ENCODE measurements at places on chromosomes 12 and 14. TPM values are rescaled to one million over a fixed set of nuclear protein-coding genes. Genes with fewer than 3 reads are reported as not detected.
A peak's percentile ranks its signal among the peaks of the same experiment; 100 is the strongest.

The KLHL33 gene
- polyA plus RNA-seq: not detected

The FGF23 gene
- not detected for polyA plus RNA-seq

The NIN gene
- polyA plus RNA-seq: 8.5 TPM

The CLEC7A gene
- polyA plus RNA-seq: 0.46 TPM

The CLEC6A gene
- polyA plus RNA-seq: not detected

The JPH4 gene
- not detected for polyA plus RNA-seq

The CPNE8 gene
- 1.2 TPM for polyA plus RNA-seq

The DHRS2 gene
- polyA plus RNA-seq: not detected

The AMDHD1 gene
- polyA plus RNA-seq: 0.29 TPM

The CYP46A1 gene
- not detected for polyA plus RNA-seq

The MYH6 gene
- not detected for polyA plus RNA-seq

The SLC2A14 gene
- polyA plus RNA-seq: not detected

The STAC3 gene
- polyA plus RNA-seq: 0.61 TPM

The CLEC9A gene
- polyA plus RNA-seq: not detected

DNA sequence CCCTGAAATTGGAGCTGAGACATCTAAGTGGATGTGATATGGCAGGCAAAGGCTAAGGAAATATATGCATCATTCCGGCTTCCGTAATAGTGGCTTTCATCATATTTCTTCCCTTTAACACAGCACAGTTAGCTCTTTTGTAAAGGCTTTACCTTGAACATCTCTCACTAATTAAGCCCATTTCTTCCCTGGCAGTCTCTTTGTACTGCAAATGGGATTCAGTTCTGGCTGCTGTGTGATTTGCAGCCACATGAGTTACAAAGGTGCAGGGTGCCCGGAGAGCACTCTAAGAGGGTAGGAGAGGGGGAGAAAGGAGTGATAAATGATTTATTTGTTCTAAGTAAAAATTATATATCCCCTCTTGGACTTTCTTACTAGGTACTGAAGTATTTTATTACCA, 232.1 kb upstream of the CCDC196 start:
- DNase-seq: no peak

- no peak for DNase-seq
These were observed 196.2 kb upstream of the FOXG1 start for GRCh38 chr14:28570391-28570790.

DNA sequence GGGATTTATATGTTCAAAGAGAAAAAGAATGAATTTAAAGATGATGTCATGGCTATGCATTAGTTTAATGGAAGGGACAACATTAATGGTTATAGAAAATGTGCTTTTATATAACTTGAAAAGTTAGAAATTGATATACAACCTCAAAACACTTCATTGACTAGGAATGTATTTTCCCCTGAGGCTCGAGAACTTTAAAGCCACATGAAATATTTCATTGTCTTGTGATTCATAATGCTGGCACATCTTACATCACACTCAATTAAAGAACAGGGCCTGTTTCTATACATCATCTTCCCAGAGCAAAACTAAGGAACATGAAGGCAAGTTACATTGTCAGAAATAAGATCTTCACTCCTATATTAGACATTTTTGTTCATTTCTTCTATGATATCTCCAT, 35.2 kb upstream of the PAWR start:
- DNase-seq: no peak

- no peak for DNase-seq
These were observed 700 bp downstream of the CNIH1 start for GRCh38 chr14:54440476-54440872.

GRCh38 chr12:131035245-131035681, 81.6 kb downstream of the ADGRD1 start:
- no peak for DNase-seq

- no peak for DNase-seq
These were observed 24.5 kb upstream of the TSPAN11 start for GRCh38 chr12:30902001-30902400.

GRCh38 chr14:27392153-27392552, 794.3 kb upstream of the NOVA1 start:
- DNase-seq: no peak

- no peak for DNase-seq
These were observed 20.9 kb downstream of the SLCO1C1 start for GRCh38 chr12:20716037-20716436.

GRCh38 chr12:27623645-27624044, 72.6 kb upstream of the REP15 start:
- DNase-seq: no peak

- peak; percentile 97 for DNase-seq
These were observed at the start of gene PRR13 for GRCh38 chr12:53441040-53441833. TSS of gene PRR13 (plus strand) at chr12:53441734. CDS start at chr12:53442715, 981 bp downstream.

GRCh38 chr12:129401572-129401971, 502.3 kb downstream of the TMEM132D start:
- DNase-seq: no peak

DNA sequence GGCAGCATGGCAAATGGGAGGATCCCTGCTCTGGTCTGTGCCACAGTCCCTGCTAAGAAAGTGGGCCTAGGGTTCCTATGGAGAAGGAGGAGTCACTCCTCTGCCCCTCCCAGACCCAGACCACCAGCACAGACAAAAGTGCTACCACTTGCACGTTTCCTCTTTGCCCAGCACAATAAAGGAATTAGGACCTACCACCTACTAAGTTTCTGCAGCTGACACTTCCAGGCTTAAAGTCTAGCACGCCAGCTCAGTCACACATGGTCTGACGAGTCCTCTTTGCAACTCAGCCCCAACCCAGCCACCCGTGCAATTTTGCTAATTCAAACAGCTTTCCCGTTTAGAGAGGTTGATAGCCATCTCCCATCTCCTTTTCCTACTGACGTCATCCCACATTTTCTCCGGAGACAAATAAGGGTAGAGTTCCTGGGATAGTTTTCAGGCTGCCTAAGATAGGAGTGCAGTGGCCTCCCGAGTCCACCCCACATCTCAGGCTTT, 66.2 kb upstream of the PTGR2 start:
- DNase-seq: no peak

- no peak for DNase-seq
These were observed 56.4 kb downstream of the VCPKMT start for GRCh38 chr14:50059763-50060616.

DNA sequence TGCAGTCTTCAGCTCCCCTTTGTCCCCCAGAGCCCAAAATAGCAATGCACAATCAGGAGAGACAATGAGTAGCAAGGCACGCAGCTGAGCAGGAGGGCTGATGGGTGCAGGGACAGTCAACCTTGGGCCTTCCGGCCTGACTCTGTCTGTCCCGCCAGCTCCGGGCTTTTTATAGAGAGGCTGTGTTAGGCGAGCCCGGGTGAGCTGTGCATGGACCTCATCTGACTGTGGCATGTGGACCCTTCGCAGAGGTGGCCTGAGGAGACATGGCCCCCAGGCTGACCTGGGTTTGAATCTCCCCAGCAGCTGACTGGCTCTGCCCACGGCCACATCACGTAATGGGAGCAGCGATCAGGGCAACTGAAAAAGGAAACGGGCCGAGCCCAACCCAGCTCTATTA, 177.9 kb downstream of the TSPAN9 start:
- no peak for DNase-seq

DNA sequence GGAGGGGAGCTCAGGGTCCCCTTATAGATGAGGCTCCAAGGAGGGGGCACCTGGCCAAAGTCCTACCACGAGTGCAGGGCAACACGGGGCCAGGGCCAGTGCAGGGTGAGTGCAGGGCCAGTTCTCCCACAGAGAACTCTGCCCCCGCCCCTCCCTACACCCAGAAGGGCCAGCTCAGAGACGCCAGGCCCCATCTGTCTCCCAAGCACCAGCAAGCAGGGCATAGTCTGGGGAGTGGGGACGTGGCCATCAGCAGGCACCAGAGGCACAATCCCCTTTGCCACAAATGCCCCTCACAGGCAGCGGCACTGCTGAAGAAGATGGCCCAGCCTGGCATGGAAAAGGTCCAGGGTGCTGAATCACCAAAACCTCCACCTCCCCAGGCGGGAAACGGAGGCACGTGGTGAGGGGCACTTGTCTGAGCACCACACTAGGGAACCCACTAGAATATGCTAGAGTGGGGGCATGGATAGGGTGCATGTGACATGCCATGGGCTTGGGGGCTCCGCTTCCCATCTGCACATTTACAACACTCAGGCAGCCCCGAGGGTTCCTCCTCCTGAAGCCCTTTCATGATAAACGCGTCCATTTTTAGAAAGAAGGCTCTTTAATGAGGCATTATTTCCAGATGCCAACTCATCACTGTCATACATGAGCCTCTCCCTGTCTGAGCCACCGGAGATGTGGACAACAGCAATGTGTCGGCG, 17.8 kb downstream of the CCDC85C start:
- no peak for DNase-seq

DNA sequence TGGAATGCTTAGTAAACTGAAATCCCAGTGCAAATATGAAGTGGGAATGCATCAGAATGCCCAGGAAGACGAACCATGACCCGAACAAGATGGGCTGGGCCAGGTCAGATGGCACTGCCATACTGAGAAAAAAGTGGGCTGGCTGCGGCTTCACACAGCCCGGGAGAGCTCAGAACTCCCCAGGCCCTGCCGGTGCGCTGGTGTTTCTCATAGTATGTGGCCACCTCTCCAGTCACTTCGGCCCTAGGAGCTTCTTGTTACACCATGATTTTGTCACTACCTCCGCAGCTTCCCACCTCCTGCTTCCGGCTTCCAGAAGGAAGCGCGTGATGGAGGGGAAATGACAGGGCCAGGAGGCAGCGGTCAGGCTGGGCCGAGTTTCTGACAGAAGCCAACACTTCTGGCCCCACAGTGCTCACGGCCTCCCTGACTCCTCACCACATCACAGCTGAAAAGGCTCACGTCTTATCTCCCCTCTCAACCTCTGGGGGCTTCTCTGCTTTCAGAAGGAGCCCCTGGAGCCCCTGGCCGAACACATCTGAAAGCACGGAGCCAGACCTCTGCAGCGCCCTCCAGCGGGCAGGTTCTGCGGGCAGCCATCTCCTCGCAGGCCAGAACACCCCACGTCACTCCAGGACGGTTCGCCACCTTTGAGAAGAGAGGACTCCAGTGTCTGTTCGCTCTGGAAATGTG, 30.7 kb downstream of the DAD1 start:
- DNase-seq: no peak

- no peak for DNase-seq
These were observed 422.1 kb downstream of the AACS start for GRCh38 chr12:125487336-125487735.

DNA sequence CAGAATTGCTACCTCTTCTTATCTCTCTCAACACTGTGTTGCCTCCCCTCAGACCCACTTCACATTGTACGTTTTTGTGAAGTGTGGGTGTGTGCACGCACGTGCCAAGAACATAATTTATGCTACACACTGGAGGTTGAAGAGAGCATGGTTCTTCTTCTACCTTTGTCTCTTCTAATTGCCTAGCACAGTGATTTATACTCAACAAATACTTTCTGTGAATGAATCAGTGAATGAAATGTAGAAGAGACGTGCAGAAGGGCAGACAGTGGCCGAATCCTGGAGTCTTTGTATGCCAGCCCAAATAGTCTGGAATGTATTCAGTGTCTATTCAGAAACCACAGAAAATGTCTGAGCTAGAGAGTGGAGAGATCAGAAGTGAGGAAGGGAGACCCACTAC, 4.6 kb upstream of the SAMD4A start:
- DNase-seq: no peak

DNA sequence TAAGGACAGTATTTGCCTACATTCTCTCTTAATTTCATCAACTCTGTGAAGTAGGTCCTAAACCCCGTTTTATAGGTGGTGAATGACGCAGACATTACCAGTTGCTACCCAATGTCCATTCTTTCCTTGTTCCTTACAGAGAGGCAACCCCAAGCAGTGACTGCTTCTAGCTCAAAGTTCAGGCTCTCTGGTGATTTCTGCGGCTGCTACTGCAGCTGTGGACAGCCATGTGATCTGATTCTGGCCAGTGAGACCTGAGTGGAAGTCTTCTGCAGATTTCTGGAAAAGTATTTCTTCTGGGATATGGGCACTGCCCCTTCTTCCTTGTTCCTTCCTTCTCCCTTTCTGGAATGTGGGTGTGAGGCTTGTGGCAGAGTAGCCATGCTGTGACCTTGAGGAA, 82.9 kb downstream of the ARF6 start:
- no peak for DNase-seq

GRCh38 chr12:106135075-106135474, 3.7 kb downstream of the NUAK1 start:
- no peak for DNase-seq

- peak; percentile 83 for DNase-seq
These were observed 25.0 kb downstream of the SH2B3 start for GRCh38 chr12:111430433-111431353.
